ENCODE measurements at places on chromosomes 12 and 14. TPM values are rescaled to one million over a fixed set of nuclear protein-coding genes. Genes with fewer than 3 reads are reported as not detected.

- H3K4me3 ChIP-seq, result no peak overlapping the region
- H3K27ac ChIP-seq, result no peak overlapping the region
- peaks cover 6% of the 10 kb centered on the region for H3K4me1 ChIP-seq
- no peaks in the 10 kb centered on the region for H3K27me3 ChIP-seq
Observed at GRCh38 chr12:116498471-116498870, 60.7 kb upstream of the MAP1LC3B2 start.

DNA sequence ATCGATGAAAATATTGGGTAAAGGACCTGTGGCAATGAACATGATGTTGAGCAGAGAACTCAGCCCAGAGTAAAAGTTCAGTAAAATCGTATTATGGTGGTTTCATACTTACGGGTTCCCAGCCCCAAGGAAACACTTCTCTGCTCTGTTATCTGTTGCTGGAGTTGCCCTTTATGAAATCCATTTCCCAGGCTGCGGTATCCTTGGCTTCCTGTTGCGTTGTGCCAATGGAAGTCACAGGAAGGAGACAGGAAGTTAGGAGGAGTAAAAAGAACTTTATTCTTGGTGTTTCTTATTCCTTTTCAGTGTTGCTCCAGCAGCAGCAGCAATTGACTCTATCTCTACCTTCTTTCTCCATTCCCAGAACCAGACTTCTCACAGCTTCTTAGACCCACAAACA is 965.2 kb downstream of the VRK1 start:
- H3K36me3 ChIP-seq, result no peaks in the 10 kb centered on the region
- H3K27ac ChIP-seq, result no peak overlapping the region
- no peak overlapping the region for H3K4me3 ChIP-seq
- H3K27me3 ChIP-seq, result peaks cover 26% of the 10 kb centered on the region
- no peak for DNase-seq

The TMTC1 gene
- total RNA-seq, result 18.1 TPM

The DBX2 gene
- total RNA-seq, result not detected

DNA sequence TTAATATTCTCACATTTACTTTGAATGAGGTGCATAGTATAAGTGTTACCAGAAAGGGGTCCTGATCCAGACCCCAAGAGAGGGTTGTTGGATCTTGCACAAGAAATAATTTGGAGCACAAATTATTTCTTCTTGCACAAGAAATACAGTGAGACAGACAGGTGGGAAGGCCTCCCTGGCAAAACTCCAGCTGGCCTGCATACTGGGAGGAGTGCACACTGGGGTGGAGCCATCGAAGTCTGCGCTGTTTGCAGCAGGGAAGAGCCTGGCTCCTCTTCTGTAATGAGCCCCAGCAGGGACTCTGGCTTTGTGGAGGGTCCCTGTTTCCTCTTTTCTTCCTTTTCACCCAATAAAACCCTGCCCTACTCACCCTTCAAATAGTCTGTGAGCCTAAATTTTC is 141.6 kb downstream of the GLT1D1 start:
- H3K27ac ChIP-seq, result no peak overlapping the region
- no peak overlapping the region for H3K4me3 ChIP-seq
- no peaks in the 10 kb centered on the region for H3K27me3 ChIP-seq
- DNase-seq, result no peak
- no peaks in the 10 kb centered on the region for H3K4me1 ChIP-seq
- H3K36me3 ChIP-seq, result no peaks in the 10 kb centered on the region

GRCh38 chr14:95518045-95518751 is 1.7 kb upstream of the SYNE3 start:
- H3K4me1 ChIP-seq, result peaks cover 6% of the 10 kb centered on the region
- no peak overlapping the region for H3K27ac ChIP-seq
- no peaks in the 10 kb centered on the region for H3K36me3 ChIP-seq
- H3K4me3 ChIP-seq, result peak overlapping the region; percentile 51

DNA sequence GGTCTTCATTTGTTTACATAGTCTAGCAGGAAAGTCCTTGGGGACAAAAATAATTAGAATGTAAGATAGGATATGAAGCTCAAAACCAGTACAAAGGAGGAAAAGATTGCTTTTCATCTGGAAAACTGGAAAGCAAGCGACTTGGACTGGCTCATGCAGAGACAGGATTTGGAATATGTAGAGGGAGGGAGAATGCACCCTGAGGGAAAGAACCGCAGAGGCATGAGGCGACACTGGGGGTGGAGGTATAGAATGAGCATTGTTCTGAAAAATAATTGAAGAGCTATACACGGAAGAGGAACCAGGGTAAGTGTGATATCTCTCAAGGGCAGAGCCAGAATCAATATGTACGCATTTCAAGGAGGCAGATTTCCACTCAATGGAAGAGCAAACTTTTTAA is 85.5 kb downstream of the PLEKHG3 start:
- DNase-seq, result no peak
- H3K27me3 ChIP-seq, result peaks cover 8% of the 10 kb centered on the region
- peaks cover 2% of the 10 kb centered on the region for H3K4me1 ChIP-seq
- H3K4me3 ChIP-seq, result no peak overlapping the region
- no peaks in the 10 kb centered on the region for H3K36me3 ChIP-seq

- peak; percentile 80 for DNase-seq
- H3K36me3 ChIP-seq, result peaks cover 6% of the 10 kb centered on the region
- peak overlapping the region; percentile 44 for H3K27ac ChIP-seq
- H3K4me1 ChIP-seq, result peaks cover 23% of the 10 kb centered on the region
- H3K4me3 ChIP-seq, result no peak overlapping the region
Observed at GRCh38 chr12:57213058-57213715, 3.4 kb upstream of the NXPH4 start.

GRCh38 chr12:123127182-123127495 is 23.8 kb downstream of the PITPNM2 start:
- H3K4me1 ChIP-seq, result peaks cover 1% of the 10 kb centered on the region
- H3K27ac ChIP-seq, result no peak overlapping the region
- DNase-seq, result no peak
- H3K4me3 ChIP-seq, result no peak overlapping the region

The GLIPR1L1 gene
- total RNA-seq, result not detected

The ATP2A2 gene
- 167 TPM for total RNA-seq

DNA sequence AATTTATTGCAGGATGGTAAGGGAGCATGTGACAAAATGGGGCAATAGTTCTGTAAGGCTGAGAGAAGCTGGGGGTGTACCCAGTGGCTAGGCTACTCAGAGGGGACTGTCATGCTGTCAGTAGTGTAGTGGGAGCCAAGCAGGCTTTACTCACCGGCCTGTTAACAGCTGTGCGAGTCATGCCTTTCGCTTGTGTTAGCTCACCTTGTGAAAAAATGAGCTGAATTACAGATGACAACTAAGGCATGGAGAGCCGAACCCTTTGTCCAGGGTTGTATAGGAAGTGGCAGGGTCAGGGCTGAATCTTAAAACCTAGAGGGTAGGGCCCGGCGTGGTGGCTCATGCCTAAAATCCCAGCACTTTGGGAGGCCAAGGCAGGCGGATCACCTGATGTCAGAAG is 37.9 kb downstream of the SH2B3 start:
- H3K36me3 ChIP-seq, result peaks cover 12% of the 10 kb centered on the region
- no peak for DNase-seq
- no peak overlapping the region for H3K27ac ChIP-seq
- H3K4me3 ChIP-seq, result no peak overlapping the region
- no peaks in the 10 kb centered on the region for H3K27me3 ChIP-seq

DNA sequence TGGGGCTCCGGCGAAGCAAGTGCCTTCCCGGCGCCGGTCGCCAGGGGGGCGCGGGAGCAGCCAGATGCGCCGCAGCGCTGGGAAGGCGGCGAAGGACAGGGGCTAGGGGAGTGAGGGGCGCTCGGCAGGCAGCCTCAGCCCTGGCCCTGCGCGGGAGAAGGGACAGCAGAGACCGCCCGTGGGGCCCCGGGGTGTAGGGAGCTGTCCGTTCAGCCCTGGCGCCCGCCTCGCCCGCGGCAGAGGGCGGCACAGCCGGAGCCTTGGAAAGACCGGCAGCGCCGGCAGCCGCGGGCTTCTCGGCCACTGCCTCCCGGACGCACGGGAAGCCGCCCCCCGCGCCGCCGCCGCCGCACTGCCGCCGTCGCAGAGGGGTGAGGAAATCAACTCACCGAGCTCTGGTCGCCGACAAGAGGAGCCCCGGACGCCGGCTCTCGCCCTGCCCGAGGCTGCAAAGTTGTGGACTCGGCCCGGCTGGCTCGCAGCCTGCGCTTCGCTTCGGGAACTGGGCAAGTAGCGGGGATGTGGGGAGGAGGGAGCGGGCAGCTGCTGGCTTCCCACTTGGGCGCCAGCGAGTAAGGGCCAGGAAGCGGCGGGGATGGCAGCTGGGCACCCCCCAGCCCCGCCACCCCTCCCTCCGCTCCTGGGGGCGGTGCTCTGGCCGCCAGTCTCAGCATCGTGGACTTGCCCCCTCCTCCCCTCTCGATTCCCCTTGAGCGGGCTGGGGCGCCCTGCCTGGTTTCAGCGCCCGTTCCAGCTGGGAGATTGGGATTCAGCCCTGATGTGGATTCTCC is at the start of gene ZDHHC22:
TSS of gene ZDHHC22 (minus strand) at position 578 of the 791 bp plus-strand sequence. CDS start 2,053 bp downstream, outside the sequence.
- H3K4me1 ChIP-seq, result peaks cover 13% of the 10 kb centered on the region
- peak within 1 kb of the TSS; percentile 31 for H3K27ac ChIP-seq
- H3K36me3 ChIP-seq, result no peaks in the 10 kb centered on the region
- peak within 1 kb of the TSS; percentile 66 for H3K4me3 ChIP-seq
- DNase-seq, result peak; percentile 64
- peaks cover 89% of the 10 kb centered on the region for H3K27me3 ChIP-seq

DNA sequence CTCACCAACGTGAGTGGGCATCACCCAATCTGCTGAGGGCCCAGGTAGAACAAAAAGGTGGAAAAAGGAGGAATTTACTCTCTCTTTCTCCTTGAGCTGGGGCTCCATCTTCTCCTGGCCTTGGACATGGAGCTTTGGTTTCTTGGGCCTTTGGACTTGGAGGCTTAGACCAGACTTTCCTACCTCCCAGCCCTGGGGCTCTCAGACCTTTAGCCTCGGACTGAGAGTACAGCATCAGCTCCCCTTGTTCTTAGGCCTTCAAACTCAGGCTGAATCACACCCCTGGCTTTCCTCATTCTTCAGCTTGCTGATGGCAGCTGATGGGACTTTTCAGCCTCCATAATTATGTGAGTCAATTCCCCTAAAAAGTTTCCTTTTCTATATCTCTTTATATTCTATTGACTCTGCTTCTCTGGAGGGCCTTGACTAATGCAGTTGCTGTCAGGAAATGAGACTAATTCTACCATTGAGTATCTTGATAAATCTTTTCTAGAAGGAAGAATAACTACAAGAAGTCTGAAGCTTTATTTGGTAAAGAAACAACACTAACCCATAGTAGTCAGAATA is 15.9 kb upstream of the CLEC4E start:
- no peak overlapping the region for H3K4me3 ChIP-seq
- no peak overlapping the region for H3K27ac ChIP-seq
- no peak for DNase-seq

The RASSF8 gene
- total RNA-seq, result 36.9 TPM

GRCh38 chr14:75156901-75157300 is 19.5 kb downstream of the TMED10 start:
- no peaks in the 10 kb centered on the region for H3K27me3 ChIP-seq
- peak overlapping the region; percentile 52 for H3K27ac ChIP-seq
- no peak for DNase-seq
- no peak overlapping the region for H3K4me3 ChIP-seq

DNA sequence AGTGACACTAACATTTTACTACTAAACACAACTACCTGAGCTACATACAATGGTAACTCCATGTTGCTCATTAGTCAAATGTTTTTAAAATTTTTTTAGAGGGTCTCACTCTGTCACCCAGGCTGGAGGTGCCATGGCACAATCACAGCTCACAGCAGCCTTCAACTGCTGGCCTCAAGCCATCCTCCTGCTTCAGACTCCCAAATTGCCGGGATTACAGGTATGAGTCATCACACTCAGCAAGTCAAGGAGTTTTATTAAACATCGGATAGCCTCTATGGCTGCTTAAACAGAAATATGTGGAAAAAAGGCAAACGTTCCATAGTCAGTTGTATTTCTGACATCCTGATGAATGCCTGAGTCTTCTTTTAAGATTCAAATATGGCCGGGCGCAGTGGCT is 11.1 kb upstream of the NPFF start:
- no peaks in the 10 kb centered on the region for H3K27me3 ChIP-seq
- H3K4me1 ChIP-seq, result no peaks in the 10 kb centered on the region
- peaks cover 22% of the 10 kb centered on the region for H3K36me3 ChIP-seq
- H3K4me3 ChIP-seq, result no peak overlapping the region

- H3K4me3 ChIP-seq, result no peak overlapping the region
- no peak for DNase-seq
- no peak overlapping the region for H3K27ac ChIP-seq
Observed at GRCh38 chr12:89877671-89878070, 169.0 kb upstream of the ATP2B1 start.

GRCh38 chr12:21459474-21459873 is 22.0 kb downstream of the PYROXD1 start:
- DNase-seq, result no peak
- no peak overlapping the region for H3K27ac ChIP-seq
- no peaks in the 10 kb centered on the region for H3K27me3 ChIP-seq
- peaks cover 31% of the 10 kb centered on the region for H3K36me3 ChIP-seq

- DNase-seq, result no peak
- H3K36me3 ChIP-seq, result peaks cover 6% of the 10 kb centered on the region
- H3K4me1 ChIP-seq, result no peaks in the 10 kb centered on the region
- H3K27ac ChIP-seq, result no peak overlapping the region
- H3K27me3 ChIP-seq, result no peaks in the 10 kb centered on the region
Observed at GRCh38 chr14:106622200-106622745, 1095.9 kb downstream of the TMEM121 start.

DNA sequence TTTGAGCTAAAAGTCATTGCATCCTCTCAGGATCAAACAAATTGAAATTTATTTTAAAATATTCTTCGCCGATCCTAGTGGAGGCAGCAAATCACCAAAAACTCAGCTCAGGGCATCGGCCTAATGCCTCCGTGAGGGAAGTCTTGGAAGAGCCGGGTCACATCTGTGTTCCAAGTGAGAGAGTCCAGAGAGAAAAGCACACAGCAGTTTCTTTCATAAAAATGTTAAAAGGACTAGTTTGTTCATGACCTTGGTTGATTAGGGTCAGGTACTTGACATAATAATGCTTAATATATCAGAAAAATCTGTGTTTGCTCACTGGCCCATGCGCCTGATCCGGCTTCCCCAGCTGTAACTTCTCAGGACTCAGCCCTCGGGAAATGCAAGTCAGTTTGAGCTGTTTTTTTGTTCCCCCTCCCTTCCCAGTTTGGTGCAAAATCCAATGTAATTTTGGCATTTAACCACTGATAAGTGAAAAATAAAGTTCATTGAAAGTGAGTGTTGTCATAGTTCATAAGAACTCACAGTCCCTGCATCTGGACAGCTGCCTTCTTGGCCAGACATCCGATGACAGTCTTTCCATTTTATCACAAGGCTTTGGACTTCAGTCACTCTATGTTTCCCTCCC is 161.7 kb downstream of the CAND1 start:
- peaks cover 3% of the 10 kb centered on the region for H3K4me1 ChIP-seq
- no peak overlapping the region for H3K4me3 ChIP-seq
- peaks cover 6% of the 10 kb centered on the region for H3K27me3 ChIP-seq
- no peaks in the 10 kb centered on the region for H3K36me3 ChIP-seq
- DNase-seq, result no peak

DNA sequence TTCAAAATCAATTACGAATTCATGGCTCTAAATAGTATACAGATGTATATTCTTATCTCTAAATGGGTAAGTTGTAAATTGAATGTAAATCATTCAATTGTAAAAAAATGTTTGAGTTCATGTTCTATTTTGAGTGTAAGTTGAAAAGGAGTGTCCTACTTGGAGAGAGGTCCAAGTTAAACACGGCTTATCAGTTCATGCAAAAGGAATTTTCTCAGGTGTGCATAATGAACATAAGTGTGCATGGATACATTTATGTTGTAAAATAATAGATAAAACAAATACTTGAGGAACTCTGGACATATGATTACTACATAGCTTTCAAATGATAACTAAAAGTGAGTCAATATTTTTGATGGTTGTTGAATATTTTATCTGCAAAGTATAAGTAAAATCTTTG is 79.5 kb downstream of the PPFIA2 start:
- no peaks in the 10 kb centered on the region for H3K4me1 ChIP-seq
- H3K27me3 ChIP-seq, result no peaks in the 10 kb centered on the region
- DNase-seq, result no peak
- no peak overlapping the region for H3K4me3 ChIP-seq
- H3K36me3 ChIP-seq, result no peaks in the 10 kb centered on the region
- no peak overlapping the region for H3K27ac ChIP-seq

All from progenitor cell of endocrine pancreas (in vitro differentiated cells).